H1 (cell line): ENCODE measurements at places on chromosomes 2 and 18. TPM values are rescaled to one million over a fixed set of nuclear protein-coding genes. Genes with fewer than 3 reads are reported as not detected.

- DNase-seq: no peak
Observed at GRCh38 chr2:78682781-78683180, 342.7 kb upstream of the REG3G start.

GRCh38 chr2:232876161-232876977, 6.3 kb downstream of the SNORC start:
- peak; percentile 72 for DNase-seq

GRCh38 chr18:69495841-69496533, 95.3 kb downstream of the DOK6 start:
- no peak for DNase-seq

DNA sequence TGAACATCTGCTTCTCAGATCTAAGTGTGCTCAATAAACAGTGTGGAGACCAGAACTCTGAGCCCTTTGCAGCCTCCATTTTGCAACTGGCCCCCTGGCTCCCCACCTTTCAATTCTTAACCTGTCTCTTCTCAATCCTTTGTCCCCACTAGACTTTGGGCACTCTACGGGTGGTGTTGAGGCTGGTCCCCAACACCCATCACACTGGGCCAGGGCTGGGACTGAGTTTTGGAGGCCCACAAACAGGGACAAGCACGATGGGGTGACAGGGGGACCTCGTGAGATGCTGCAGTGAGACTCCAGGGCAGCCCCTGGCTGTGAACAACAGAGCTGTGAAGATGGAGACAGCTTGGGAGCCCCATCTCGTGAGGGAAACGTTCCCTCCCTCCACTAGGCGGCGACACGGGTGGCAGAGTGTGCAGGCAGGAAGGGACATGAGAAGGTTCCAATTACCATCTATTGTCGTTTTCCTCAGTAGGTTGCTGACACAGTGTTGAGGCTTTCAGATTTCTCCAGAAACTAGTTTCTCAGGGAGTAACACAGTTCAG, 1.2 kb downstream of the ANKMY1 start:
- DNase-seq: peak; percentile 79

The DYSF gene
- 7.1 and 8.5 TPM in 2 replicates for total RNA-seq

The PRSS56 gene
- total RNA-seq: not detected in 2 replicates

DNA sequence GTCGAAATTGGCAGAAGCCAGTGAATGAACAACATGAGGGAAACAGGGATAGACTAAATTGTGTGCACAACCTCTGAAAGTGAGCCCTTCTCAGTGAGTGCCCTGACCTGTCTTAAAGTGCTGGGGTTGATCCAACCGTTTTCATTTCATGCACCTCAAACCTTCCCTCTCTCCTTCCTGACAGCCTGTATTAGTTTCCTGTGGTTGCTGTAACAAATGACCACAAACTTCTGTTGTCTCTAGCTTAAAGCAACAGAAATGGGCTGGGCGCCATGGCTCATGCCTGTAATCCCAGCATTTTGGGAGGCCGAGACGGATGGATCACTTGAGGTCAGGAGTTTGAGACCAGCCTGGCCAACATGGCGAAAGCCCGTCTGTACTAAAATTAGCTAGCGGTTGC, 48.8 kb upstream of the PPP1CB start:
- no peak for DNase-seq

- no peak for DNase-seq
Observed at GRCh38 chr2:161979490-161979889, 94.5 kb downstream of the DPP4 start.

The UGT1A3 gene
- not detected in 2 replicates for total RNA-seq

GRCh38 chr2:27316655-27317412, 6.1 kb downstream of the MPV17 start:
- DNase-seq: no peak

The STPG4 gene
- 0.27 and 0.28 TPM in 2 replicates for total RNA-seq

The SERPINB5 gene
- 0.23 TPM in 1 of 2 replicates, not detected in the other for total RNA-seq

GRCh38 chr2:238688193-238689153, 159.4 kb upstream of the TWIST2 start:
- DNase-seq: no peak

GRCh38 chr18:23871410-23871809, 143.1 kb upstream of the TTC39C start:
- DNase-seq: no peak

The SLC9A4 gene
- total RNA-seq: not detected in 2 replicates

The ALS2 gene
- 34.5 and 36.4 TPM in 2 replicates for total RNA-seq

- DNase-seq: no peak
Observed at GRCh38 chr2:10297959-10298531, 4.7 kb upstream of the HPCAL1 start.

GRCh38 chr2:61855318-61855613, 1.4 kb upstream of the FAM161A start:
- peak; percentile 1 for DNase-seq

The EML6 gene
- 1.6 and 2.9 TPM in 2 replicates for total RNA-seq

GRCh38 chr18:35616664-35617423, 35.3 kb downstream of the GALNT1 start:
- DNase-seq: no peak

DNA sequence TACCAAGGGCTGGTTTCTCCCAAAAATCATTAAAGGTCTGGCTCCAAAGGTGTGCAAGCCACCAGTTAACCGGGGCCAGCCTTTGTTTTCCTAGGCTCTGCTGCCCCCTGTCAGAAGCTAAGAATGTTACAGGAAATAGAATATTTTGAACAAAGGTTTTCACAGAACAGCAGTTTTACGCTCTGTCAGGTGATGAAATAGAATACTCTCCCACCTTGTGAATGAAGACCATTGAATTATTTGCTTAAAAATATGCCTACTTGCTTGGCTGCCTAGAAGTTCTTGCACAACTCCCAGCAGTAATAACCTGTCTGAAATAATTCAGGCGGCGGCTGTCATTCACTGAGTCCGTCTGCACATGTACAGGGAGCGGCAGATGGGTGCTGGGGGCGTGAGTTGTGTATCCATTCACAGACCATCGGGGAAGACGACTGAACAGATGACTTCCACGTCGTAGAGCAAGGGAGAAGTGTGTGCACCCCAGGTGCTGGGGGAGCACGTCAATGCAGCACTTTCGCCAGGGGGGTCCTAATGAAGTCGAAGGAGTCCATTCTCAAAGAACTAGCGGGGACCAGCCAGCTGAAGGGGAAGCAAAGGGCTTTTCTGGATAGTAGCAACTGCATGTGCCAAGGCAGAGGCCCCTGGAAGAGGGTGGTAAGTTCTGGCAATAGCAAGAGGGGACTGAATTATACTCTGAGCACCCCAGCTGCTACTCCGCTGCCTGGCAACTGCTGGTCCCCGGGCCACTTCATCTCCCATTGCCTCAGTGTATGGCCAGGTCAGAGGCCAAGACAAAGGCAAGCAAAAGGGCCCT, 56.1 kb downstream of the SF3B1 start:
- DNase-seq: peak; percentile 70

The ABHD1 gene
- 0.20 and 0.50 TPM in 2 replicates for total RNA-seq

- no peak for DNase-seq
Observed at GRCh38 chr2:173264603-173265366, 89.9 kb upstream of the CDCA7 start.

DNA sequence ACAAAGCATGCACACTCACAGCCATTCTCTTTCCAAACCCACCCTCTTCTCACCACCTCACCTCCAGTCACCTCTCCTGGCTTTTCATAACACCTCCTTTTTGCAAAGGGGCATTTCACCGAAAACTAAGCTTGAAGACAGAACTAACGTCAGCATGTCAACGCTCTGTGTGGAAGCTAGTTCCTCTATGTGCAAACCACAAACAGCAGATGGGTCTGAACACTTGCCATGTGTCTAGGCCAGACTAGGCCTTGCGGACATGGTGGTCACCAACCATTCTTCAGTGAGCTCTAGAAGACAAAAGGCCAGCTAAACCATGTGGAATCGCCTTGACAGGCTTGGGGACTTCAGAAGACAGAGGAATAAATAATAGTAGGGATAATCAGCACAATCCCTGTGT, 148.5 kb downstream of the TXNL1 start:
- DNase-seq: no peak

GRCh38 chr2:164642946-164643555, 21.8 kb upstream of the GRB14 start:
- DNase-seq: no peak

The KLHL30 gene
- 0.08 TPM in 1 of 2 replicates, not detected in the other for total RNA-seq

The ID2 gene
- total RNA-seq: 36.7 and 37.1 TPM in 2 replicates

- DNase-seq: no peak
Observed at GRCh38 chr2:126663184-126663963, 7.4 kb downstream of the GYPC start.

GRCh38 chr2:62270728-62271127, 74.8 kb downstream of the B3GNT2 start:
- no peak for DNase-seq

- no peak for DNase-seq
Observed at GRCh38 chr2:42783511-42783910, 8.9 kb downstream of the HAAO start.

The GNLY gene
- total RNA-seq: not detected in 2 replicates

- DNase-seq: no peak
Observed at GRCh38 chr18:27696148-27696547, 480.8 kb downstream of the CDH2 start.

- no peak for DNase-seq
Observed at GRCh38 chr18:13245481-13246000, 27.0 kb downstream of the LDLRAD4 start.

The HK2 gene
- 61.0 and 61.9 TPM in 2 replicates for total RNA-seq

The SPRED2 gene
- total RNA-seq: 22.5 and 25.4 TPM in 2 replicates

The RMDN2 gene
- 3.0 and 3.5 TPM in 2 replicates for total RNA-seq

DNA sequence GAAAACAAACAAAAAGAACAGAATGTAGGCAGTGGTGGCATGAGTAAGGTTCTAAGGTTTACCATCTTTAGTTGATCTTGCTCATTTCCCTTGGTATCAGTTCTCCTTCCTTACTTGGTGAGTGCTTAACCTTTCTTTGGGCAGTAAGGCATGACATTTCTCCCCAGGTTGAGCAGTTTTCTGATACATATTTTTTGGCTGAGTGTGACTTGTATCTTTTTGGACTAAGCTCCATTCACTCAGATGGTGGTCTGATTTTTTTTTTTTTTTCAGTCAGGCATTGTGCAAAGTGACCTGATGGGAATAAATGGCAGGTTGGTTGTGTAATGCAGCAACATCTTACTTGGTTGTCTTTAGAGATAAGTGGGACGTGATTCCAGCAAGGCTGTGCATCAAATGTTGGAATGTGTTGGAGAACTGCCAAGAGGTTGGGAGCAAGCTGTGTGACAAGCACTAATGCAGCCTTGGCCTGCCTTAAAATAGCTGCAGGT, 15.1 kb downstream of the SPTBN1 start:
- no peak for DNase-seq

DNA sequence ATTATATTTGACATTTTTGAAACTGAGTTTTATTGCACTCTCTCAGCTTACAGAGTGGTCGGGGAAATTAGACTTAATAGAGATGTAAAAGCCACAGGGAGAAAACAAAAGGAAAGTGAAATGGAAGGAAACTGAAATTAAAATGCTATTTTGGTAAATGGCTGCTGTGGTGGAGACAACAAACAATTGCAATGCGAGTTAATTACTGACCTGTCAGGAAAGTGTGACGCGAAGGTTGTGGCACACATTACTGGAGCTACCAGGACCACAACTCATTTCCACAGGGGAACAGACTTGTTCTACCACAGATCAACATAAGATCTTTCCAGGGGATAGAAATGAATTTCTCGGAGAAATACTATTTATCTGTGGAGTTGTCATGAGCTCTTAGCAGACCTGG, 19.5 kb downstream of the ARHGAP15 start:
- DNase-seq: no peak

The CLASP1 gene
- 44.3 and 53.9 TPM in 2 replicates for total RNA-seq

GRCh38 chr2:228927028-228928010, 343.8 kb downstream of the PID1 start:
- no peak for DNase-seq

The ZNF2 gene
- 2.9 and 3.0 TPM in 2 replicates for total RNA-seq

- no peak for DNase-seq
Observed at GRCh38 chr2:136110526-136110925, 7.4 kb downstream of the CXCR4 start.

DNA sequence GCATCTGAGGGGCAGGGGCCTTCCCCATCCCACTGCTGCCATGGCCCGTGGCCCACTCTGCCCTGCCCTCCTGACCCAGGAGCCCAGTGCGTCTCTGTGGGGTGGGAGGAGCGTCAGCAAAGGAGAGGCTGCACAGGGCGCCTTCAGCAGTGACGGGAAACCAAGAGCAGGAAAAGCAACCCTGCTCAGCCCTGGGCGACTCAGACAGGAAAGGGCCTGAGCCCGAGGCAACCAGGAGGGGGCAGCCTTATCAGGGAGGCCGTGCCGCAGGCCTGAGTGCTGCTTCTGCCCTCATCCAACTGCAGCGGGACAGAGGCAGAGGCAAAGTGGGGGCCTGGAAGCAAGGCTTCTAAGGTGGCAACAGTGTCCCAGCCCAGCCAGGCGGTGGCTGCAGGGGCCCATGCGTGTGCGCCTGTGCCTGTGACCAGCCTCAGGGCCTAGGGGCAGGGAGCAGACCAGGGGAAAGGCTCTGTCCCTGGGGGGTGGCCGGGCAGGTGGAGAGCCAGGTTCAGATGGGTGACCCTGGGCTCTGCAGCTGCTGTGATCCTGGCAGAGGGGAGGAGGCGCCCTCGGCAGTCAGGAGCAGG, 23.3 kb upstream of the ALPI start:
- DNase-seq: no peak

DNA sequence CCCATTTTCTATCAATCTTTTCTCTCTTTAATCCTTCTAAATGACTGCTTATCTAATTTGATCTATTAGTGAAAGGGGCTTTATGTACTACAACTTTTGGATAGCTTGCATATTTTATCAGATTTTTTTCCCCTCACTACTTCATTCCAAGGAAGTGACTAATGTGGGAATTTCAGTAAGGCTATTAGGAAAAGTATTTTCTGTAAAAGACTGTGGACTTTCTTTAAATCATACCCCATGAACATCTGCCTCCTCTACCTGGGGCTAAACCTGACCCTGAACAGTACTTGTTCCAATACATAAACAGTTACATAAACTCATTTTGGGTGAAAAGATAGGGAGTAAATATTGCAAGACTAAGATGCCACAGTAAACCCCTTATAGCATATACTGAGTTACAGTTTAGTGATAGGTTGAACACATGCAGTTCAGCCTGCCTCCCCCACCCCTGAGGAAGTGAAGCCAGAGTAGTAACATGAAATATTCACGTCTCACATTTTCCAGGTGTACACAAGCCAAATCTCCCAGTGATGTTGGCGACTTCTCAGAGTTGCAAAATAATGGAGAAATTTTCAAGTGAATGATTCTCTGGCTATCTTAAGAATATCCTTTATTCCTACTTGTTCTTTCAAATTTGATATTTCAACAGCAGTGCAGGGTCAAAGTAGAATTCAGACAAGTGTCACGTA, 590.9 kb upstream of the ZEB2 start:
- DNase-seq: no peak

- DNase-seq: no peak
Observed at GRCh38 chr2:12293874-12294273, 422.9 kb upstream of the TRIB2 start.

The SPP2 gene
- not detected in 2 replicates for total RNA-seq

DNA sequence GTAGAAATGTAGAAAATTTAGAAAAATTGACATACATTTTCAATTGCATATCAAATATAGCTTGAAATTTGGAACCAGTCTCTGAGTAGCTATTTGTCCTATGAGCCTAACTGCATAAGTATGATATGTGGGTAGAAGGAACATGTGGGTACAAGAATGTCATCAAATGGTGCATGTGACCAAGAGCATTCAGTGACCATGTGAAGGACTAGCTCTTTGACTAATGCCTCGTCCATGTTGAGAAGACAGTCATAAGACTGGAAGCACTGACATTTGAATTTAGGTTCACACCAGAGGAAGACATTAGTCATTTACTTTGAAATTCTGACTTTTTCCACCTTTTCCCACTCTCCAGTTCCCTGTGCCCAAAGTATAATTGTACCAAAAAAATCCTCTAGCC, 12.6 kb downstream of the MRPL44 start:
- no peak for DNase-seq
